Stimulated activated CD8-positive, alpha-beta memory T cell treated with anti-CD3 and anti-CD28 coated beads, Interleukin-4, amount 100 ng/mL, for 24 hours (primary cell): ENCODE measurements at places on chromosomes 2 and 18.

DNA sequence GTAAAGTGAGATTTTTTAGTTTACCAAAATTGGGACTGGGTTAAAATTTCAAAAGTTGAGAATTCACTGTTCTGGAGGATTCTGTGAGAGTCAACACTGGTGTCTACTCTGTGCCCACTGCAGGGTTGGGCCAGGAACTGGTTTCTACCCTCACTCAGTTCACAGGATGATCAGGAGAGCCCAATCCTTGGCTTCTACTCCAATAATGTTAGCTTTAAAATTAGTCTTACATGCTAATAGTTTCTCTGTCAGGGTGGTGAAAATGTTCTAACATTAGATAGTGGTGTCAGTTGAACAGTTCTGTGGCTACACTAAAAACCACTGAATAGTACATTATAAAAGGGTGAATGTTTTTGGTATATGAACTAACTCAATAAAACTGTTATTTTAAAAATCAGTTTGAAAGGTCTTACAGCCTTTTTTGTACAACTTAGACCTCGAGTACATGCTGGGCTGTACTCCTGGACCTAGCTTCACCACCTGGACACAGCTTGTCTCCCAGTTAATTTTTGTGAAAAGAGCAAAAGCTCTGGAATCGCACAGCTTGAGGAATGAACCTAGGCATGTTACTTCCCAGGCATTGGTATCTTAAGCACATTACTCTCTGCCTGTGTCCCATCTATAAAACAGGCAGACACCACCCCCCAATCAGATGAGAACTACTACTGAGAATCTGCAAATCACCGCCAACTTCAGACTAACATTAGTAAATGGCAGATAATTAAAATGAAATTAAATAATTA is 44.4 kb downstream of the ACVR1 start:
- no peak for DNase-seq

GRCh38 chr18:57219964-57220363 is 73.1 kb downstream of the BOD1L2 start:
- no peak for DNase-seq

- no peak for DNase-seq
Observed at GRCh38 chr2:16327326-16327725, 338.3 kb downstream of the CYRIA start.

- no peak for DNase-seq
Observed at GRCh38 chr2:156192468-156192867, 140.1 kb downstream of the NR4A2 start.

DNA sequence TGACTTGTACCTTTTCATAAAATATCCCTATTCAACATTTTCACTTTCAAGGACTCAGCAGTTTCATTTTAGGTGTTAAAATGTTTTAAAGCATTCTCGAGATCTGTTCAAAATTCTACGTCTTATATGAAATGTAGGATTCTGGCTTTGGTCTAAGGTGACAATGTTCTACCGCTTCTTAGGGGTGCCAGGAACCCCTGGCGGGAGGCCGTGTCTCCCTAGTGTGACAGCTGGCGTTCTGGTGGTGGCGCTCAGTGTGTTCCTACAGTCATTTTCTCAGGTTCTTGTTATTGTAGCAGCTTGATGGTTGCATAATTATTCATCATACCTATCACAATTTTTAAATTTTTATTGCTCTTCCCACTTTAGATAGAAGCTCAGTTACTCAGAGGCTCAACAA is 204.6 kb downstream of the AGAP1 start:
- no peak for DNase-seq

DNA sequence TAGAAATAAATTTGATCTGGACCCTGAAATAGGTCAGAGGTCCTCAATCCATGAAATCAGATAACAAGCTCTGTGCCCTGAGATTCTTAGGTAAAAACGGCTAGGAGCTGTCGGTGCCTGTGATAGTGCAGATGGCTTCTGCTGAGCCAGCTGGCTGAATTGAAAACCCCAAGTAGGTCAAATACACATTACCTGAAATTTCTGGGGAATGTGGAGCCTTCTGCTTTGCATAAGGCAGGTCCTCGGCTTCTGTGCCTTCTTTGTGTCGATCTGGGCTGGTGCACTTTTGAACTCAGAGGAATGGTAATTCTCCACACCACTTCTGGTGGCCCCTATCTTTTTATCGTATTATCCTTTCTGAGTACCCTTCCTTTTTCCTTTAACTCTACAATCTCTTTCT is 66.6 kb downstream of the CNTNAP5 start:
- DNase-seq, result no peak

GRCh38 chr2:44680424-44680971 is 261.0 kb upstream of the SIX3 start:
- no peak for DNase-seq

GRCh38 chr2:62587592-62587991 is 81.6 kb upstream of the TMEM17 start:
- no peak for DNase-seq

- peak; percentile 38 for DNase-seq
Observed at GRCh38 chr2:136116813-136117390, 1.0 kb downstream of the CXCR4 start.

- no peak for DNase-seq
Observed at GRCh38 chr18:21262244-21262643, 20.2 kb downstream of the GREB1L start.

- no peak for DNase-seq
Observed at GRCh38 chr2:121596221-121597080, 52.8 kb downstream of the CLASP1 start.

DNA sequence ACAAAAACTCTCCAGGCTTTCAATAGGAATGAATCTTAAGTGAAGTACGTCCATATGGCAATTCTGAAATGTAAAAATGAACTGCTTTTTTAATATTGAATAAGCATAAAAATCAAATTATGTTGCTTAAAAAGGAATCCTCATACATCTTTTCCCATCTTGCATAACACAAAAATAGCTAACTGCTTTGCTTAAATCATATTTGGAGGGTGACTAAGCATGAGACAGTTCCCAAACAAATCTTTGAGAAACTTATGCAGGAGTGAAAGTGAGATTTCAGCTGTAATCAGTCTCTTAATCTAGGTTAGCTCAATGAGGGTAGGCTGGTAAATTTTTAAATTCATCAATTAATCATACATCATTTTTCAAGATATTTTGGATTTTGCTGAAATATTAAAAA is 111.5 kb downstream of the MBD5 start:
- DNase-seq, result no peak

DNA sequence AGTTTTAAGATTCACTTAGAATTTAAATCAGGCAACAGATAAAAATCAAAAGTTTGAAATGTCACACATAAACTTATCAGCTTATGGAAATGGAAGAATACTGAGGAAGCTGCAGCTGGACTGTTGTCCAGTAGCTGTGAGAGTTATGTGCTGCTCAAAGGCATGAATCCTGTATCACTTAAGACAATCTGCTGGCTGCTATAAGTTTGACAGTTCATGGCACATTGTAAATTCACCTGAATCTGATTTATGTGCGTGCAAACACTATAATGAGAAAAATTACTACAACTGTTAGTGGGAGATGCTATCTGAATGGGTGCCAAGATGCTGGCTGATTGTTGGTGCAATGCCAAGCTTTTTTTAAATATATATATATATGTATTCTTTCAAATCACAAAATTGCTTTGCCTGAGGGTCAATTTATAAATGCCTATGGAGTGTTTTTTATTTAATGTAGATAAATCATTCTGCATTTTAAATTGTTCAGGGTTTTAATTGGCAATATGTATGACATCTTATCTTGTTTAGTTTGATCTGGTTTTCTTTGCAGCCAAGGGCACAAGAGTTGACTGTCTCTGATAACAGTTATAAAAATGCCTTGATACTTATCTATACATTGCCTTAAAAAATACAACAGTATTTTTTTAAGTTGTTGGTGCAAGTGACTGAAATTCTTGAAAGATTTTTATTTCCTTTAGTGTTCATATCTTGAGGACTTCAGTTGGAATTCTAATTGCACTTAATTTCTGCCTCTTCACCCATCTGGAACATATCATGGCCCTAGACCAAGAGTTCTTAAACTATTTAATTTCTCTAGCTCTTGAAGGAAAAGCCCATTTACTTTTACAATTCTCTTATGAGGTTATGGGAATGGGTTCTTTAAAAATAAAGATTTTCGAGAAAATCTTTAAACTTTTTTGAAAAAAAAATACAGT is 48.7 kb downstream of the CAVIN2 start:
- no peak for DNase-seq

GRCh38 chr2:10297191-10297830 is 5.4 kb upstream of the HPCAL1 start:
- no peak for DNase-seq

- DNase-seq, result no peak
Observed at GRCh38 chr2:110943070-110943634, 177.6 kb upstream of the BCL2L11 start.

DNA sequence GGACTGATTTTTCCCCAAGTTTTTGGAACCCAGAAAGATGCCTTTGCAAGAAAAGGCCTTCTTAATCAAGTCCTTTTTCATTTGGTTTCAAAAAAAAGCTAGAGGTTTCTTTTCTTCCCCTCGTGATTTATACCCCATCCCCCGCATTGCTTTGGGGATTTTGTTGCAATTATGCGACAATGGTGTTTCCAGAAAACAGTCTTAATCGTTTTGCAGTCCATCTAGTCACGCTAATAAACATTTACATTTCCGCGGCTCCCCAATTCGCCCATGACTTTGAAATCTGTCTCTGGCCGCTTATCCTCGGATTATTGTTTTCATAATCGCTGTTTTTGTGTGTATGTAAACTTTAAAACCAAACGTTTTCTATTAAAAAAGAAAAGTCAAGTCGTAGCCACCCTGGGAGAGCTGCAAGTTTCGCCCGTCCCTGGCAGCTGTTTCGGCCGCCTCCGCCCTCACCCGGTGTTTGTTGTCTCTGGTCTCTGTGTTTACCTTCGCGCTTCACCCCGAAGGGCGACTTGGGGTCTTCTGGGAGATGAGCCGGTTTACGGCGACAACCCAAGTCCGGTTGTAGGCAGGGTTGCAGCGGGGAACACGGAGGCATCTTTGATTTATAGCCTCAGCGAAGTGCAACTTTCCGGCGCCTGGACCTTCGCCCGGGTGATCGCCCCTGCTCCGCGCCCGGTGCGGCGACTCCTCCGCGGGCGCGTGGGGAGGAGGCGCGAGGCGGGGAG is 667 bp downstream of the SP9 start:
- no peak for DNase-seq

GRCh38 chr2:200761266-200761665 is 50.4 kb upstream of the BZW1 start:
- DNase-seq, result no peak

- no peak for DNase-seq
Observed at GRCh38 chr2:138255670-138256069, 245.9 kb upstream of the SPOPL start.

DNA sequence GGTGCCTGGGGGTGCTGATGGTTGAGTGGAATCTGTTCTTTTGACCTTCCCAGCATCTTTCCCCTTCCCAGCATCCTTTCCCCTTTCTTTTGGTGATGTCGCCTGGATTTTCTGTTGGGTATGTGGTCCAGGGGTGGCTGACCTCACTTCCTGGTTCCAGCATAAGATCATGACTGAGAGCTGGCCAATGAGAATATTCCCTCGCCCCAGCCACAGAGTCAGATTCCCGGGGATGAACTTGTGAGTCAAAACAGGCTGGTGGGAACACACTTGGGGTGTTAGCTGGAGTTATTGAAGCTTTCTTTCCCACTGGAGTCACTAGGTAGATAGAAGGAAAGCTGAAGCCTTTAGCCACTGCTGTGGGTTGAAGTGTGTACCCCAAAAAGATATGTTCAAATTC is 28.0 kb upstream of the FOSL2 start:
- no peak for DNase-seq

GRCh38 chr2:74130211-74130995 is 17.3 kb downstream of the BOLA3 start:
- no peak for DNase-seq

- no peak for DNase-seq
Observed at GRCh38 chr2:86337244-86337835, at the start of gene REEP1. TSS of gene REEP1 (minus strand) at chr2:86337626. CDS start at chr2:86337510, 116 bp downstream.
